Suppressor macrophage (primary cell): ENCODE measurements at places on chromosomes 11 and 22.

GRCh38 chr22:24440718-24441405 is 13.5 kb downstream of the ADORA2A start:
- peak; percentile 2 for DNase-seq

DNA sequence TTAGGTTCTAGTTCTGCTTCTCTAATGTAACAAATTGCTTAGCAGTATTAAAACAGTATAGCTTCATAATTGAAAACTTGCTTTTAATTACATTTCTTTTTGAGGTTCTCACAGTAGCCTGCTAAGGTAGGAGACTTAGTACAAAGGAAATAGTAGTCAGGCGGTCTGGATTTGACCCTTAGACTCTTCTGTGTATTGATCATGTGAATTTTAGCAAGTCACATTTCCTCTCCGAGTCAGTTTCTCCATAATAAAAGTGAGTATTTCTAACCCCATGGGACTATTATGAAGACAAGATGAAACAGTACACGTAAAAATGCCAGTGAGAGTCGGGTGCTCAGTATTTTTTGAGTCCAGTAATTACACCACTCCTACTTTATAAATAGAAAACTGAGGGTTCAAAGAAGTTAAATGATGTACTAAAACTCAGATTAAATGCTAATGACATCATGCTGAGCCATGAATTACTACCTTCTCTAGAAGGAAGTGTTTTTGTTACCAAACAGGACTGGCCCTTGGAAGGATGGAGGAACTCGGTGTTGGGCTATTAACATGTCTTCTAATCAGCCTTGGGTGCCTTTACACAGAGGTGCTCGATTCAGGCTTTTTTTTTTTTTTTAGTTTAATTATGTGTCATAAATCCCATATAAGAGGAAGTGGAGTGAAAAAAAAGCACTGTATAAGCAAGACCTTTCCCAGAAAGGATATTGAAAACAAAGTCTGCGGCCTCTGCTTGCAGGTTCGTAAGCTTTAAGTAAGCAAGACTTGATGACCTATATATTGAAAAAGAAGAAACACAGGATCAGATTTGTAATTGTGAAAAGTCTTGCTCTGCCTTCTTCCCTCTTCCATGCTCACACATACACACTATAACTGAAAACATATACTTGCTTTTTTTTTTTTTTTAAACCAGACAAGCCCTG is 109.0 kb downstream of the EMSY start:
- DNase-seq = no peak

DNA sequence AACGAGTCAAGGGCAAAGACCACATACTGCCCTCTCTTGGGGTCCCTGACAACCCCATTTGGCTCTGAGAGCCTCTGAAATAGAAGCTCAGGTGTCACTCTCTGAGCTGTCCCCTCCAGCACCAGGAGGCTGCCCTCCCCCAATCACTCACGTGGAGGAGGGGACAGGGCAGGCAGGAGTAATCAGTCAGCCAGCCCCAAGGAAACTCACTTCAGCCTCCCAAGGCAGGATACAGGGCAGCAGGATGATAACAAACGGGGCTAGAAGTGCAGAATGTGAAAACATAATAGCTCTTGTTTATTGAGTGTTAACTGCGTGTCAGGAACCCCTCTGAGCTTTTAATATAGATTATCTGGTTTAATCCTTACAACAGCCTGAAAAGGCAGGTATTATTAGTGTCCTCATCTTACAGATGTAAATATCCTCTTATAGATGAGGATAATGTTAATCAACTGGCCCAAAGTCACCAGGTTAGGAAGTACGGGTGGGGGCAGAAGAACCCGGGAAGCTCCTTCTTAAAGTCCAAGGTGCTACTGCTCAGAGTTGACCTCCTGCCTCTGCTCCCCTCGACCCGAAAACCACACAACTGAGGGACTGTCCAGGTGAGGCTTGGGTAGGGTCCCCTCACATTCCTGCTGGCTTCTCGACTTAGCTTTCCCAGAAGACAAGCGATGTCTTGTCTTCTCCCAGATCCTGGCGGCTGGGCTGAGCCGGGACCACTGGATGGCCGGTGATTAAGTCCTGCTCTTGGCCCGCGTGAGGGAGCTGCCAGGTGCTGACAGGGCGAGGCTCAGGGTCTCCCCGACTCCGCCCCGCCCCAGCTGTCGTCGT is 2.7 kb downstream of the CHRM4 start:
- DNase-seq = no peak

DNA sequence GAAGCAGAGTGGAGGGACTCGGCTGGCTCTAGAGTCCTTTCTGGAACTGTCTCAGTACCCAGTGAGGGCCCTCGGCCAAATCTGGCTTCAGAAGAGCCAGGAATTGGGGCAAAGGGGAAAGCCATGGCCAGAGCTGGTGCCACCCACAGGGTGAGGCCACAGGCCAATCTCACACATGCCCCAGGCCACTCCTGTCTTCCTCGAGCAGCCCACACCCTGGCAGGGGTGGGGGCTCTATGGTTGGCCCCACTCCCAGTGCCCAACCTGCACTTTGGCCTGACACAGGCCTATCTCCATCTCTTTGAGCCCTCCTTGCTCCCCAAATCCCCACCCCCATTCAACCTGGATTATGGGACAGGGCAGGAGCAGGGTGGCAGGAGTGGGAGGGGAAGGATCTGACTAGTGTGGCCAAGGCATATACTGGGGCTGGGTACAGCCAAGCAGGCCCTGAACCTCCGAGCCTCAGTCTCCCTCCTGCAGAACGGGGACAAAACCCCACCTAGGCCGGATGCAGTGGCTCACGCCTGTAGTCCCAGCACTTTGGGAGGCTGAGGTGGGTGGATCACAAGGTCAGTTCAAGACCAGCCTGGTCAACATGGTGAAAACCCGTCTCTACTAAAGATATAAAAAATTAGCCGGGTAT is 6.9 kb downstream of the TST start:
- DNase-seq = no peak

DNA sequence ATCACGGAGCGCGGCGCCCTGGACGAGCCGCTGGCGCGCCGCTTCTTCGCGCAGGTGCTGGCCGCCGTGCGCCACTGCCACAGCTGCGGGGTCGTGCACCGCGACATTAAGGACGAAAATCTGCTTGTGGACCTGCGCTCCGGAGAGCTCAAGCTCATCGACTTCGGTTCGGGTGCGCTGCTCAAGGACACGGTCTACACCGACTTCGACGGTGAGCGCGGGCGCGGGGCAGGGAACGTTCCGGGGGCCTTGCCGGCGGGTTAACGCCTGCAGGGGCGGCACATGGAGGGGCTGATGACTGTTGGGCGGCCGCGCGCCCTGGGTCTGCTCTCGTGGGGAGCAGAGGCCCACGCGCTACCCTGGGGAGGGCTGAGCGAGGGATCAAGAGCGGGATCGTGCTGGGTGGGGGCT is 1.0 kb downstream of the PIM3 start:
- DNase-seq = no peak

- DNase-seq = no peak
These were observed 44.4 kb downstream of the SVIP start for GRCh38 chr11:22785251-22785650.

DNA sequence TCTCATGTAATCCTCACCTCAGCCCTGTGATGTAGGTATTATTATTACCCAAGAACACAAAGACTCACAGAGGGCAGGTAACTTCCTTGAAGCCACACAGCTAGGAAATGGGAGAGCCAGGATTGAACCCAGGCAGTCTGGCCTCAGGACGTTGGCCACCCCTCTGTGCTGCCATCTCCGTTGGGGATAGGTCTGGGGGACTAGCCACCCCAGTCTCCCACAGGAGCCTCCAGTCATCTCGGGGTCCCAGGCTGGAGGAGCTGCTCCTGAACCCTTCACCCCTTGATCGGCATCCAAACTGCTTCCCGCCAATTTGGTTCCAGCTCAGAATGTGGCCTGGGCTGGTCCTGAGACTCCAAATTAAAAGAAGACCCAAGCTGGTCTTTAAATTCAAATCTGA is 10.4 kb upstream of the TCF20 start:
- DNase-seq = no peak
